ENCODE measurements at places on chromosomes 7 and 10. TPM values are rescaled to one million over a fixed set of nuclear protein-coding genes. Genes with fewer than 3 reads are reported as not detected.

DNA sequence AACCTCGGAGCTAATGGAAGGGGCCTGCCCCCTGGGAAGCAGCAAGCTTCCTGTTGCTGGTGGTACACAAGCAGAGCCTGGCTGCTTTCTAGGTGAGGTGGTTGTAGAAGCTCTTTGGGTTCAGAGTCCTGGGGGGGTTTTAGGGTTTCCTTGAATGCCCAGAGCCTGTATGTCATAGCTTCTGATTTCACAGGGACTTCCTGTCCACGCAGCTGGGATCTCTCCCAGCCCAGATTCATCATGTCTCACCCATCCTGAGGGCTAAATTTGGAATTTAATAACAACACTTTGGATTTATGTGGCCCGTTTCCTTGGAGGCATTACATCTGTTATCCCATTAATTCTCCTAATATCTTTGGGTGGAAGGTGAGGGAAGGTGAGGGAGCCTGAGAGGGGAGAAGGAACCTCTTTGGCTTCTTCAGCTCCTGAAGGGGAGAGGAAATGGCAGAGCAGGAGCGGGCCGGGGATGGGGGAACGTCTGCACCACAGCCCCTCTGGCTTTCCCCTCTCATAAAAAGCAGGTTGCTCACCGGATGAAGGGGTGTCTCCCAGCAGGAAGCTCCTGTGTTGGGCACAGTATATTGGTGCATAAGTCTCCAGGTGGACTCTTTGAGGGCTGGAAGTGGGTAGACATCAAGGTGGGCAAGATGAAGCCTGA, 19.7 kb downstream of the RPS24 start:
- no peak overlapping the region for H3K27ac ChIP-seq
- no peaks in the 10 kb centered on the region for H3K36me3 ChIP-seq
- DNase-seq = no peak
- H3K4me3 ChIP-seq = no peak overlapping the region
- no peaks in the 10 kb centered on the region for H3K27me3 ChIP-seq

- peaks cover 2% of the 10 kb centered on the region for H3K4me1 ChIP-seq
- H3K36me3 ChIP-seq = no peaks in the 10 kb centered on the region
- no peaks in the 10 kb centered on the region for H3K27me3 ChIP-seq
- H3K4me3 ChIP-seq = no peak overlapping the region
Observed at GRCh38 chr7:148939128-148939755, 55.2 kb upstream of the EZH2 start.

DNA sequence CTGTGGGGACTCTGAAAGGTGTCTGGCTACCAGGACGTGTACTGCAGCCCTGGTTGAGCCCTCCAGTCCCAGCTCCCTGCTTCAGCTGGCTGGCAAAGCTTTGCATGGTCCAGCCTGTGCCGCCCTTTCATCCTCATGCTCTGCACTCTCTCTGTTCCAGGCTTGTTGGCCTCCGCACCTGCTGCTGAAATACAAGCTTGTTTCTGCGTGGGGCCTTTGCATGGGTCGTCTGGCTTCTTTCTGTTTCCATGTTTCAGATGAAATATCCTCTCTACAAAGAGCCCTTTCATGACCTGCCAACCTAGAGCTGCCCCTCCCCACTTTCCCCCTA, 45.9 kb downstream of the TSPAN15 start:
- DNase-seq = no peak
- H3K36me3 ChIP-seq = no peaks in the 10 kb centered on the region
- H3K27ac ChIP-seq = no peak overlapping the region
- H3K4me1 ChIP-seq = peaks cover 3% of the 10 kb centered on the region
- no peak overlapping the region for H3K4me3 ChIP-seq
- no peaks in the 10 kb centered on the region for H3K27me3 ChIP-seq

DNA sequence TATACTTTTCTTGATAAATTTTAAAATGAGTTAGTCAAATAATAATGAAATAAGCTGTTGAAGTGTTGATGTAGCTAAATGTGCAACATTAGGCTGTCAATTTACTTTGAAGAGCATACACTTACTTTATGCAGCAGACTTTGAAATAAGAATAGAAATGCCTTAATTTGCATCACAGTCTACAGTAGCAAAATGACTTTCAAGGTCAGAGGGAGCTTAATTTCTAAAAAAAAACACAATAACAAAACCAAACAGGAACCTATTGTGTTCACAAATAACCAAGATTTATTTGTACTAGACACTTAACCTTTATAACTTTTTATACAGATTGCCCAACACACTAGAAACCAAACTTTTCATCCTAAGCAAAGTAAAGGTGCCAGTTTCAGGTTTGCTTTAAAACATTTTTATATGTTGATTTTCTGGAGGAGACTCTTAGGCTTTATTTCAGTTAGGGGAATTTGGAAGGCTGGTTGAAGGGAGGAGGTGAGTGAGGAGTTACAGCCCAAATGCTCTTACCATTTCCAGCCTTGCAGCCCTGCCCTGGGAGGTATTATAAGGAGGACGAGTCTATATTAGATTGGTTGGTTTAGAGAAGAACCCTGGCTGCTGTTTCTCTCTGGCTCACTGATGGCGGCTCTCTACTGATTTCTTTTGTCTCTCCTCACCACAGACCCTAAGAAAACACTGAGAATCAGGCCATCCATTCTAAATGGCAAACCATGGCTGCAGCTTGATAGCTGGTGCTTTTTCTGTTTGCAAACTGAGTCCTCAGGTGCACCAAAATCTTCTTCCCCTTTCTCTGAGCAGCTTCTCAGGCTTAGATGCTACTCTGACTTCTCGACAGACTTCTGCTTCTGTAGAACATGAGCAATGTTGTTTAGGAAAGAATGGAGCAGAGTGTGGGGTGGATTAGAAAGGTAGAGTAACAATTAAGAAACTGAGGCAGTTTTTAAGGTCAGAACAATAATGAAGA, 55.2 kb upstream of the RPA3 start:
- H3K27ac ChIP-seq = no peak overlapping the region
- H3K36me3 ChIP-seq = no peaks in the 10 kb centered on the region
- H3K4me1 ChIP-seq = no peaks in the 10 kb centered on the region
- no peak for DNase-seq

Gene LHFPL3
- not detected for total RNA-seq

GRCh38 chr7:1635401-1635800, 34.7 kb upstream of the ELFN1 start:
- no peaks in the 10 kb centered on the region for H3K27me3 ChIP-seq
- H3K27ac ChIP-seq = no peak overlapping the region
- H3K4me1 ChIP-seq = no peaks in the 10 kb centered on the region
- no peak overlapping the region for H3K4me3 ChIP-seq
- H3K36me3 ChIP-seq = no peaks in the 10 kb centered on the region

Data from kidney (tissue), 22 donors.